LoVo (cell line): ENCODE measurements at places on chromosomes 7 and 10.

GRCh38 chr10:22002591-22003176, 846 bp downstream of the DNAJC1 start:
- peak; percentile 33 for DNase-seq

- DNase-seq, result no peak
Observed at GRCh38 chr7:981793-982510, 1.0 kb upstream of the CYP2W1 start.

DNA sequence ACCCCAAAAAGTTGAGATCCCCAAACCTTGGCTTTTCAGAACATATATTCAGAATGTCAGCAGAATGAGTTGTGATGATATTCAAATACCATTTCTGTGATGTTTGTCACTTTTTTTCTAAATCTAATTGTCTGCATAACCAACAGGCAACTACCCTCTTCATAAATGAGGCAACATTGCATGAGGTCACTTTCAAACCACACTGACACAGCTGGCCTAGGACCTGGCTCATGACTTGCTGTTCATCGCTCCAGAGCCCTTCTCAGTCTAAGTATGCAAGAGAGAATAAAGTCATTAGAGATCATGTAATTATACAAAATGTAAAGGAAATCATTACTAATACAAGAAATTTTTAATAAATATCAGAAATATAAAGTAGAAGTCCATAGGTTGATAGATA, 681.9 kb downstream of the GRM8 start:
- no peak for DNase-seq

DNA sequence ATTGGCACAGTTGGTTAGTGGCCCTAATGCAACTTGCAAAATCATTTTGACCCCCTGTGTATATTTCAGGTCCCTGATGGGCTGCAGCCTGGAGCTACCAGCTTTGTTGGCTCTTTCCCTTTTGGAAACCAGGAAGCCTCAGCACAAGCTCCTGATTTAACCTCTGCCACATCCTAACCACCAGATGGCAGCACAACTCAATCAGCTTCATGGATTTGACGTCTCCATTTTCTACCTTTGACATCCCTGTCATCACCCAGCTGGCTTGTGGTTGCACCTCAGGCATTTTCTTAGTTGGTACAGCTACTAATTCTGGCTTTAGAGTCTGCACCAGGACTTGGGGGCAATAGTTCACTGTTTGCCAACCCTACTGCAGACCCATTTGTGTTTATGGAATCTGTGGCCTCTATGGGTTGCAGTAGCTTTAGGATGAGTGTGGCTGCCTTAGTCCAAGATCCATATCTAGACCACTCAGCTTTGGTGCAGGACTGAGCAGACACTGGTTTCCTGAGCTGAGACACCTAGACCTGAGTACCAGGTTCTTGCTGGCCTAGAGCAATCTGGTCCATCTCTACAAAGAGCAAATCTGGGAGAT, 456.2 kb downstream of the REEP3 start:
- peak; percentile 39 for DNase-seq
